AG08396 (cell line): ENCODE measurements at places on chromosomes 2 and 18.
A peak's percentile ranks its signal among the peaks of the same experiment; 100 is the strongest.

DNA sequence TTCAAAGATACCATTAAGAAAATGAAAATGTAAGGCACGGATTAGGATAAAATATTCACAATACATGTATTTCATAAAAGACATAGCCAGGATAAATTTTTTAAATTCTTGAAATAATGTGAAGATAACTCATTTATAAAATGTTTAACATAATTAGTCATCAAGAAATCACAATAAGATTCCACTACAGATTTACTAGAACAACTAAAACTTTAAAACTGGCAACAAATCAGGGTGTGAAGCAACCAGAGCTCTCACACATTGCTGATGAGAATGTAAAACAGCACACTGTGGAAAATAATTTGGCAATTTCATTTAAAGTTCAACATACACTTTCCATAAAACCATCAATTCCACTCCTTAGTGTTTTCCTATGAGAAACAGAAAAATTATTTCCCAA lies 89.6 kb upstream of the UBE2E3 start:
- no peak for DNase-seq

DNA sequence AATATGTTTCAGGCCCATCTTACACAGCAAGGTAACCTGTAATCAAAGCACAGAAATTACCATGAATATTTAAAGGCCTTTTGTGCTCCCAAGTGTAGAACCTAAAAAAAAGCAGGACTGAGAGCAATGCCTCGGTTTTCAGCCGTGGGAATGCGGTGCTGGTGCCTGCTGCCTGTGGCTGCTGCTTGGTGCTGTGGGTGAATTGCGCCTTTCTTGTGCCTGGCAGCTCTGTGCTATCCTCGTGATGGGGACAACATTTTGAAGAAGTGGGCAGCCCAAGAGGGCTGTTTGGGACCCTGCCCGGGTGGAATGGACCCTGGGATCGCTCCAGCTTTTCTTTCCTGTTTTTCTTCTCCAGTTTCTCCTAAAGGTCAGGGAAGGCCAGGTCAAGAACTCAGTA lies 91.2 kb downstream of the ASAP2 start:
- DNase-seq = no peak

DNA sequence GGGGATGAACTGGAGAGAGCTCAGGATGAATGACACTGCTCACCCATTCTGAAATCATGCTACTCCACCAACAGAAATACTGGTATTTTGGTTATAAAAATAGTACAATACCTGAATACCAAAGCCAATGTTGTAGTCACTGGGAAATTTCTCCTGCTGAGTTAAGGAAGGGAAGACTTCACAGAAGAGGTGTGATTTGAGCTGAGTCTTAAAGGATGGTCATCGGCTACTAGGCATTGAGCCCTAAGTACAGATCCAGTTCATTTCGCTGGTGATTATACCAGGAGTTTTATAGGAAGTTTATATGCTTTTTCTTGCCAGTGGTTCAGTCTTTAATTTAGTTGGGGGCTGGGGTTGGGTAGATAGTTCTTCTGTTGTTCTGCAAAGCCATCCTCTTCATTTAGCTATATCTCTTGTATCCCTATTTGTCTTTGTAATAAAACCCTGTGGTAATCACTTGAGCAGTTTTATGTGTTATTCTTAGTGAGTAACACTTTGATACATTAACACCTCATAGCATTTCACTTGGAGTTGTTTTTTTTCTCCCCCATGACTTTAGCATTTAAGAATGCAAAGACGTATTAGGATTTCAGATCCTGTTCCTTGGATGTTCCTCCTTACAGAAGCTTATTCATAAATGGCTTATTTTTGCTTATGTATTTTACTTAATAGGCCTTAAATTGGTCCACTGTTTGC lies 239.9 kb upstream of the FOSL2 start:
- DNase-seq = no peak

- DNase-seq = no peak
Observed at GRCh38 chr2:108905906-108906305, 83.1 kb downstream of the EDAR start.

- no peak for DNase-seq
Observed at GRCh38 chr18:45951016-45951714, 16.0 kb downstream of the EPG5 start.

DNA sequence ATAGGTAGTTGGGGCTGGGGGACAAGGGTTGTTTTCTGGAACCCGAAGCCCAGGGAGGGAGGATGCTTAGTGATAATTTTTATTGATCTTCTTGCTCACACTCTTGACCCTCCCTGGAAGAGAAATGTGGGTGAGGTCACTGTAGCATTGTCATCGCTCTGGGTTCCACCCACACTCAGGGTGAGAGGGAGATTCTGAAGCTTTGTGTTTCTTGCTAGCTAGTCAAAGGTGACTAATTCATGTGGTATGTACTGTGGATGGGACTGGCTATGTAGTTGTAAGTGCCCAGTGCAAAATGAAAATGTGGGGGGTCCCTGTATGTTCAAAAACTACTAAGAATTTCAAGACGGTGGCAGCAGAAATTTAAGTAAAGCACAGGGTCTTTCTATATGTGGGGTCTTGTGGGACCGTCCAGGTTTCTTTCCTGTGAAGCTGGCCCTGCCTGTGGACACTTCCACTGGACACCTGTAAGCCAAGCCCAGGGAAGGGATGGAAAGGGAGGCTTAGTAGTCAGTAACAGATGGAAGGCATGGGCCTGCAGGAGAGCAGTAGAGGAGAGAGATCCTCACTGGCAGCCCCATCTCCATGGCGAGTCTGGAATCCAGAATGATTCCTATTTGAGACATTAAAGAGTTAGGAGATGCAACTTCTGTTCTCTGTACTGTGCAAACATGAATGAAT lies 35.0 kb downstream of the TSN start:
- DNase-seq = peak; percentile 82

DNA sequence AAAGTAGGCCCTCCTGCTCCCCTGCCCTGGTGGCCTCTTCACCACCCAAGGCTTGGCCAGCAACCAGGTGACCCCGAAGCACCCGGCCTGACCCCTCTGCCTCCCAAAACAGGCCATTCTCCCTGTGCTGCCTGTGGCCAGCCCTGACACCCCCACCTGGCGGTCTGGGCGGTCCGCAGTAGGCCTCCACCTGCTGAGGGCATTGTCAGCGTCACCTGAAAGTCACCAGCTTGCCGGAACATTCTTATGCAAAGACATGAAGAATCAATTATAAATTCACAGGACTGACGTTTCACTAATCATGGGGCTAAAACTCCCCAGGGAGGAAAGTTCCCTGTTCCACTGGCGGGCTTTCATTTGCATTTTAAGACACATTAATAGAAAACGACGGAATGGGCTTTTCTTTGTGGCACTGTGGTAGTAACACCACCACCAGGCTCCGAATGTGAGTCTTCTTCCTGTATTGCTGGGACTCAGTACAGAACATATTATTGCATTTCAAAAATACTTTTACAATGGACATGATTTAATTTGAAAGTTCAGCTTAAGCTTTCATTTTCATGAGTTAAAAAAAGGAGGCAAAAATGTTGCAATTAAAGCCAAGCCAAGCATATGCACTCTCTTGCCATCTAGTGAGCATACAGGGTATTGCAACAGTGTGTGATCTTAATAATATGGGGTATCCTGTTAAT lies 57.4 kb downstream of the ADI1 start:
- peak; percentile 82 for DNase-seq

DNA sequence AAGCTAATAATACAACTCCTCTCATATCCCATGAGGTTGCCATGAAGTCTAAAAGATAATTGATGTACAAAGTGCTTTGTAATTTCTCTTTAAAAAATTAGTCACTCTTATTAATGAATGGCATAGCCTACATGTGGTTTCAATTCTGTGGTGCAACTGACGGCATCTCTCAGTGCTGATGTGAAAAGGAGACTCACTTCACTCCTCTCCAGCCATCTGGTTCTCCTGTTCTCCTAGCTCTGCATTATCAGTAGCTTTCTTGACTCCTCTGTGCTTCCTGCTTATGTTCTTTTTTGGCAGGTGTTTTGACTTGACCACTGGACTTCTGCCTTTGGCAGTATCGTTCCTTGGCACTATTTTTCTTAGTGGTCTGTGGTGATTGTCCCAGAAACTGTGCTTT lies 134.9 kb upstream of the ZFP36L2 start:
- DNase-seq = no peak

DNA sequence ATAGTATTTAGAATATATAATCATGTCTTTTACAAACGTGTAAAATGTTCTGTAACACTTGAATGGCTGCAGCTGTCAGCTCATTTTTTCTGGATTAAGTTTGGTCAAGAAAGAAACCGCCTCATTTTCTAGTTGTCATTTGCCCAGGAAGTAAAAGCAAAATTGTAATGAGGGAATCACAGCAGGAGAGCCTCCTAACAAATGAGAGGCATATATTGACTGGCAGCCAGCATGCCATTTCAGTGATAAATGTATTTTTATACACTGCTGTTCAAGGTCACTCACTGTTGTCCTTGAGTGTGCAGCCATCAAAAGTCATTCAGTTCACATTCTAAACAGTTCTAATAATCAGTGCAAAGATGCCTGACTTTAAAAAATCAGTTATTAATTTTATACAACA lies 144.3 kb upstream of the BOD1L2 start:
- DNase-seq = no peak

DNA sequence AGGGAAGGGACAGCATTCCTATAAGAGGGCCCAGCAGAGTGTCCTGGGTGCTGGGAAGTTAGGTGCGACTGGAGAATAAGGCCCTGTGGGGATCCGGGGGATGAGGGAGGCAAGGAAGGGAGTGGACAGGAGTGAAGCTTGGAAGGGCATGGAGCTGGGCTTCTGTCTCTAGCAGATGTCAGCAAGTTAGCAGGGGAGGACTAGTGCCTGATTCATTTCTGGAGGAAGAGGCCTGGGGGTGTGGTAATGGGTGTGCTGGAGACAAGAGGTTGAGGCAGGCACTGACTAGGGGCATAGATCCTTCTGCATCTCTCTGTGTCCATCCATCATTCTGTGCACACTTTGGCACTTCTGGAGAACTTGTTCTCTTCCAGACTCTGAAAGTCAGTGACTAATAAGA lies 134.7 kb downstream of the ACOXL start:
- DNase-seq = no peak

DNA sequence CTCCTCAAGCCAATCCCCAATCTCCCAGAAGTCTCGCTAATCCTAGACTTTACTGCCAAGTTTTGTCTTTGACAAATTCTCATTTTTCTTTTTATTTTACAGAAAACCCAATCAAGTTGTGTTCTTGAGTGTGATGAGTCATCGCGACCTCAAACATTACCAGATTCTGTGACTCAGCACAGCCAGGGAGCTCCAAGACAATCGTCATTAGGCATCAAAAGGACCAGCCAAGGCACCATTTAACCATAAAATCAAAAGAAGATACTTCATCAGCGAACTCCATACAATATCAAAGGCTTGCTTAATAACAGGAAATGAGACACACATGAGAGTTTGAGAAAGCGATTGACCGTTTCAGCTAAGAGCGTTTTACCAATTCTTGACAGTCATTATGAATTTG lies 146.2 kb upstream of the AGAP1 start:
- peak; percentile 71 for DNase-seq

DNA sequence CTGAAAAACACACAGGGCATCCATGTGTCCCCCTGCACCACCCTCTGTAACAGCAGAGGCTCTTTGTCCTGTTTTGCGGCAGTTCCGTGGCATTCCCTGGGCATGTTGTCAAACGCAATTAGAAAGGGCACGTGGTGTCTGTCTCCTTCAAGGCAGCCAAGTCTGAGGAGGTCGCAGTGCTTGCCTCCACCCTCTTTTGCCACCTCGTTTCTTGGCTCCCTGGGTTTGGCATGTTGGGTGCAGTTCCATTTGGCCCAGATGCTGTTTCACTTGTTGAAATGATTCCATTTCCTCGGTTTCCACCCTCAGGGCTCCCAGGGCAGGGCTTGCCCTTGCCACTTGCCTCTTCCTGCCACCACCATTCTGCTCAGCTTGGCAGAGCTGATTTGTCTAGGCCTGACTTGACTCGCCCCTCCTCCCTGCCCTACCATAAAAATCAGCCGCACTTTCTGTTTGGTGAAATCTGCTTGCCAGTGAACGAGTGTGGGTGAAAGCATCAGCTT lies 12.4 kb downstream of the CCL20 start:
- DNase-seq = no peak

DNA sequence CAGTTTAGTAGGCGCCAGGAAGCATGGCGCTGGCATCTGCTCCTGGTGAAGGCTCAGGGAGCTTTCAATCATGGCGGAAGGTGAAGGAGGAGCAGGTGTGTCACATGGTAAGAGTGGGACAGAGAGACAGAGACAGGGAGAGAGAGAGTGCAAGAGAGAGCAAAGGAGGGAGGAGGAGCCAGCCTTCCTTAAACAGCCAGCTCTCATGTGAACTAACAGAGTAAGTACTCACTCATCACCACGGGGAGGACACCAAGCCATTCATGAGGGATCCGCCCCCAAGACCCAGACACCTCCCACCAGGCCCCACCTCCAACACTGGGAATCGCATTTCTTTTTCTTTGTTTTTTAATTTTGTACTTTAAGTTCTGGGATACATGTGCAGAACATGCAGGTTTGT lies 40.8 kb upstream of the CLASP1 start:
- DNase-seq = no peak
